ENCODE measurements at places on chromosomes 6 and 20.

GRCh38 chr6:135449246-135449645, 48.3 kb downstream of the AHI1 start:
- no peak for DNase-seq

- DNase-seq = no peak
Measured at GRCh38 chr6:6711031-6711785, 122.7 kb downstream of the LY86 start.

- no peak for DNase-seq
Measured at GRCh38 chr6:52546192-52546591, 30.7 kb downstream of the TRAM2 start.

DNA sequence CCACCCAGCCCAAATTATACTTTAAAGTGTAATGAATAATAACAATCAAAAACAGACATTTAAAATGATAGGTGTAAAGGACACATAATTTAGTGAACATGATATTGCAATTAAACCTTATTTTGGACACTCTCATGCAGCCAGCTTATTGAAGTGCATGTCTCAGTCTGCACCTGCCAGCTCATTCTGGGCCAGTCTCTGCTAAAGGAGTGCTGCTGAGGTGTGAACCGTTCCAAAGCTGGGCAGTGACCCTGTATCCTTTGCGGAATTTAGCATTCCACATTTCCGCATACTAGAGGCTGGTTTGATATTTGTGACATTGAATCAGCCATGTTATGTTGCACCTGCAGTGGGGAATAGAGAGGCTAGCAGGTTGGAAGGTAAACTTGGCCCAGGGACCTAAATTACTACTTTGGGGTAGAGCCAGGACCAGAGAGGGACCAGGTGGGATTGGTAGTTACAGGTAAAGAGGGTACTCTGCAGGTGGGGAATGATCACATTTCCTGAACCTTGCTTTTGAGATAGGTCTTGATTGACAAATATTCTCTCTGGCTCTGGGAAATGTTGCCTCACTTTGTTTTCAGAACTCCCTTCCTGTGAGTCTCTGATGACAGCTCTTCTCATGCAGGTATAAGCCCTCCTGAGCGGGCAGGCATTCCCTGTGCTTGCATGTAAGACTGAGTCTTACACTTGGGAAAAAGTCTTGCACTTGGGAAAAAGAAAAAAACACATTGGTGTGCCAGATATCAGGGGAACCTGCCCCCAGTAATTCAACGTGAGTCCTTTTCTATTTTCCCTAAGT, 26.2 kb downstream of the TULP4 start:
- DNase-seq = no peak

DNA sequence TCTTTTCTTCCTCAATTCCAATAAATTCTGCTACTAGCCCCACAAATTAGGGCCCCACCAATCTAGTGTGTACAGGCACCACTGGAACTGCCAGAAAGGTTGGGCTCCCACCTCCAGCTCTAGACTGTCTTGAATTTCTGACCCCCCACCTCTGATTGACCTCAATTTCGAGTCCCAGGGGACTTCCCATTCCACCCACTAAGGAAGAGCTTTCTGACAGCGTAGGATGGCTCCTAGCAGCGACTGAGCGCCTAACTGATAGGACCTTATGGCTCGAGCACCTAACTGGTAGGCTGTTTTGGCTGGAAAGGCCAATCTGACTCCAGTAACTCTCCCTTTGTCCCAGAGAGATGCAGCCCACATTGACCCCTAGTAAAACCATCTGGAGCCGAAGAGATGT, 171.6 kb upstream of the ZNF184 start:
- no peak for DNase-seq

DNA sequence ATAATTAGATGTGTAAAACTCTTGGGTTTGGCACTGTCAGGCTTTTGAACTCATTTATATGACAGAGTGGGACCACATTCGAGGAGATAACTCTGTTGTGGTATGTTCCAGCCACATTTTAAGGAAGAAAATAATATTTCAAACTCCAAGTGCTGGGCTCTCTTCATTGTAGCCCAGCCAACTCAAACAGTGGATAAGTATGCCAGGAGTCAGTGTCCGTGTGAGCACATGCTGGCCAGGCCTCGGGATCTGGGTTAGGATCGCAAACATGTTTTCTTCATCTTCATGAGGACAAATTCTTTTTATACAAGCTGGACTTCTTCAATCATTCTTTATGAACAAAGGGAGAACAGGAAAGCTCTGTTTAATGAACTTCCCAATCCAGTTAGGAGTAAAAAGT, 497.5 kb downstream of the MAFB start:
- no peak for DNase-seq

GRCh38 chr20:25624500-25624939, 706 bp upstream of the NANP start:
- no peak for DNase-seq

All from SHP77 (cell line).